ENCODE measurements at places on chromosomes 6 and 20.

- no peak for DNase-seq
These were observed 10.3 kb upstream of the FAXC start for GRCh38 chr6:99359800-99360199.

GRCh38 chr6:28765978-28766351, 157.8 kb downstream of the TRIM27 start:
- DNase-seq: no peak

- no peak for DNase-seq
These were observed 125.0 kb downstream of the ZDHHC14 start for GRCh38 chr6:157505912-157506491.

DNA sequence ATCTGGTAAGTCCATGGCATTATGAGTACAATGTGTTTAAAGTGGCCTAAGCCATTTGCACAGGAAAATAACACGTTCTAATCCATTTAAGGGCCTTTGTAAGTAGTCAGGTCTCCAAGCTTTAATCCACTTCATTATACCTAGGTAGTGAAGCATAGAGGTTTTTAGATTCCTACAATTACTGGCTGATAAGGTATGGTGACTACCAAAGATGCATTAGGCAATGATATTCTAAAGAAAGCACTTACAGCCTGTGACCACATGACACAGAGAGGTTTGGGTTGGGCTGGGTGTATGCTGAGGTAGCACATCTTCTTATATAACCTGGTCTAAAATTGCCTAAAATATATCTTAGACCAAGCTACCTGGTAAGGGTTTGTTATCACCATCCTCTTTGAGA, 504.4 kb downstream of the TFAP2B start:
- no peak for DNase-seq

DNA sequence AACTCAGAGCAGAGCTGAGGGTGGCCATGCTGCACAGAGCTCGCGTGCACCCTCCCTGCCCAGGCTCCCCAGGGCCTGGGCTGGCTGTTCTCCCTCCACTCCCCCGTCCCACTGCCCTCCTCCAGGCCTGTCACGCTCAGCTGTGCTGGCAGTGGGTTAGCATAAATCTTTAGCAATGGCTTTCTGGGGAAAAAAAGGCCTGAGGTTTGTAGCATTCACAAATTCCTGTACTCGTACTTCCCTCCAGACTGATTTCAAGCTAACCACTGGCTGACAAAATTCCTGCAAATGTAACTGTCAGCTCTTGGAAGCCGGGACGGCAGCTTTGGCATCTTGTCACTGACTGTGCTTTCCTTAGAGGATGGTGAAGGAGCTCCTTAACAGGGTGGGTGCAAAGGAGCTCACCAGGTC, 22.3 kb upstream of the SMOC2 start:
- no peak for DNase-seq

DNA sequence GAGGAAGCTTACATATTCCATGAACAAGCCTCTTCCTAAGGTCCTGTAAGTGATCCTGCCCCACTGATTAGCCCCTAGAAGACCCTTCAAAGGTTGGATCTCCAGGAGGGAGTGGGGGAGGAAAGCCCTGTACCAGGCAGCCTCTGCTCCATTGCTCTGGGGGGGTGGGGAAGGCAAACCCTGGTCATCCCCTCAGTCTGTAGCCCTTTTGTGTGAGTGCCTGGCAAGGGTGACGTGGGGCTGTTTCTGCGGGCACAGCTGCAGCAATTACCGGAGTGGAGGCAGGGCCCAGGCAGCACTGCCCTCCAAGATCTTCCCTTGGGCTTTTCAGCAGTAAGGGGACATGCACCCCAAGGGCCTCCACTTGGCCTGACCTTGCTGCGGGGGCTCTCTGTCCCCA, at the start of gene MOG:
TSS of gene MOG (plus strand) at position 295 of the 400 bp plus-strand sequence. CDS start 118 bp downstream, outside the sequence.
- DNase-seq: no peak

DNA sequence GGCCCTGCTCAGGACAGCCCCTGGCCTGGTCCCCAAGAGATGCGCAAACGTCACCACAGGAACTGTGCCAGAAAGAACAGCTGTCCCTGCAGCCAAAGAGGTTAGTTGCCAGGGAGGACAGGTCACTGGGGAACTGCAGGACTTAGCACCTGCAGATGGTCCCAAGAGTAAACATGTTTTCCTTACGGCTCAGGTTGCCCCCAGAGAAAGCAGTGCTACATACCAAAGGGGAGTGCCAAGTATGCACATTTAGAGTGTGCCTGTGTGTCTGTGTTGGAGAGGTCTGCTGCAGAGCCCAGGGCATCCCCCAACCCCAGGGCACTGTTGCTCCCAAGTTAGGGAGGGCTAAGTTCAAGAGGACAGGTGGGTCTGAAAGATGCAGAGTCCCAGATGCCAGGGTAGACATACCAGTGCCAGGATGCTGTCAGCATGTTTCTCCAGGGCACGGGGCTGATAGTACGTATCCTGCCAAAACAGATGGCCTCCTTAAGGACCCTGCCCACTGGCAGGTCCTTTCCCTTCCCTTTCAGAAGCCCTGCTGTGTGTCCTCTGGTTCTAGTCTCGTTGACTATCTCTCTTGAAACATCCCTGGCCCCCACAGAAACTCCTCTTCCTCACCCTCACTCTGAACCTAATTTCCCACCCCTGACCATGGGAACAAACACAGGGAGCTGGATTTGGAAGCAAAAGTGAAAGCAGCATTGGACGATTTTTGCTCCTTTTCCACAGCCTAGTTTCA, 1.3 kb downstream of the ABHD16A start:
- peak; percentile 11 for DNase-seq

DNA sequence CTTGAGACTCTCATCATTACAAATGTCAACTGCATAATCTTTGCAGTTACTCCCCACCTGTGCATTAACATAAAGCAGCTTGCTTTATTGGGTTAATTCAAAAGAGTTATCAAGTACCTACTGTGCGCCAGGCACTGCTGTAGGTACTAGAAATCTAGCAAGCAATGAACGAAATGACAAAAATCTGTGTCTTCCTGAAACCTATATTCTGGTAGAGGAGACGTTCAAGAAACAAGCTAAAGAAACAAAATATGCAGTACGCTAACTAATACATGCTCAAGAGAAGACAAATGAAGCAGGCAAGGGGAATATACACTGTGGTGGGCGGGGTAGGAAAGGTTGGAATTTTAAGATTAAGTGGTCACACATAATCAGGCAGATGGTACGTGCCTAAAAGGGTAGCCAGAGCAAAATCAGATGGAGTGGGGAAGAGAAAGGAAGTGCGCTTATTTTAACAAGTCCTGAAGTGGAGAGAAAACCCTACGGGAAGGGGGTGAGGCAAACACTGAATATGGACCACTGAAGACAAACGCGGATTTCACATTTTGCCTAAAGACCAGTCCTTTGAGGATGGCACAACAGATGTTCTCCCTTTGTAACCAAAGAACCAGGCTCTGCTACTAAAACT, 1.2 kb downstream of the ELOVL2 start:
- DNase-seq: no peak

DNA sequence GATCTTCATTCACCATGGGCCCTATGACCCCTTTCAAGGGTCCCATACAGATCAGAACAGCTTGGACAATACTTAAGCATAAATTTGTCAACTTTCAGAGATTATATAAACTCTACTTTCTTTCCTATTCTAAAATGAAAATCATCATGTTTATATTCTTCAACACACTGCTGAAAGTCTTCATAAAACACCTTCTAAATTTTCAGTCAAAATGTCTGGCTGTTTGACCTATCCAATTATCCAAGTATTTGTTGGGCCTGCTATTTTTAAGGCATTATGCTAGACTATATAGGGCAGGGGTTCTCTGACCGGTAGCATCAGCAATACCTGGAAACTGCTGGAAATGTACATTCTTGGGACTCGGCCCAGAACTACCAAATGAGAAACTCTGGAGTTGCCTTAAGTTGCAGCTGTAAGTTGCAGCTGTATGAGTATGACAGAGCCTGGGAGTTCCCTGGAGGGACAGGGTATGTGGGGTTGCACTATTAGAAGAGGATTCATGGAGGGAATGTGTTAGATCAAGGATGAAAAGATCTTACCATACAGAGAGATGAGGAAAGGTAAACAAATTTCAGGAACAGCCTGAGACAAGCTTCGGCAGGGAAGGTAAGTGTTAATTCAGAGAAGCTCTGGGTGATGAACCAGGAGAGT, 293.0 kb downstream of the ADGB start:
- DNase-seq: no peak

GRCh38 chr20:63232235-63233060, 3.3 kb upstream of the BIRC7 start:
- no peak for DNase-seq

GRCh38 chr6:89268776-89269175, 46.3 kb downstream of the GABRR2 start:
- DNase-seq: no peak

DNA sequence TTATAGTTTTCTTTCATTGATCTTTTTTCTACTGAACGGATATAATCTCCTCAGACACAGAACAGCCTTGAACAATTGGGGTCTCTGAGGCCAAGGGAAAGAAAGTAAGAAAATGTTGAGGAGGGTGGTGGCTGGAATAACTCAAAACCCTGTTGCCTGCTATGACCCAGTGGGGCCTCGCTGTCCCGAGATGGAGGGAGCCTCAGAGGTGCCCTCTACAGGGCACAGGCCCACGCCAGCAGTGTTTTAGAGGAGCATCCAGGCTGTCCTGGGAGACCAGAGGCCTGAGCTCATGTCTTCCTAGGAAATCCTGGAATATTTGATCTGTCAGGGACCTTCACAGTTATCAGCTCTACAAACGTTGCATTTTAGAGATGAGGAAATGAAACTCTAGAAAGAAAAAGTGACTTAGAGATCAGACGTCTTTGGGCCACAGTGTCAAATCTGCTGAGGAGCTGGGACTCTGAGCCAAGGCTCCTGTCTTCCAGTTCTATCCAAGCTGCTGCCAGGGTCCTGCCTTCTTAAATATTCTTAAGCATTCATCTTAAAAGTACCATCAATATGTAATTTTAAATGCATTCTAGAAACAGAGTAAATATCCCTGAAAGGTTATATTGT, 26.3 kb downstream of the ALDH5A1 start:
- no peak for DNase-seq

DNA sequence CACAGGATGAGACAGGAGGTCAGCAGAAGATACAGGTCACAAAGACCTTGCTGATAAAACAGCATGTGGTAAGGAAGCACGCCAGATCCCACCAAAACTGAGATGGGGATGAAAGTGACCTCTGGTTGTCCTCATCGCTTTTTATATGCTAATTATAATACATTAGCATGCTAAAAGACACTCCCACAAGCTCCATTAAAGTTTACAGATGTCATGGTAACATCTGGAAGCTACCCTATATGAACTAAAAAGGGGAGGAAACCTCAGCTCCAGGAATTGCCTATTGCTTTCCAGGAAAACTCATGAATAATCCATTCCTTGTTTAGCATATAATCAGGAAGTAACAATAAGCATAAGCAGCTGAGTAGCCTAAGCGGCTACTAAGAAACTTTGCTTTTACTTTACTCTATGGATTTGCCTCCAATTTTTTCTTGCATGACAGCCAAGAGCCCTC, 8.4 kb upstream of the RIN2 start:
- DNase-seq: no peak

- DNase-seq: no peak
These were observed 49.0 kb downstream of the SYNJ2 start for GRCh38 chr6:158030380-158031300.

GRCh38 chr20:7113577-7114466, 346.3 kb downstream of the BMP2 start:
- DNase-seq: peak; percentile 25

- DNase-seq: no peak
These were observed 117.6 kb downstream of the SULF2 start for GRCh38 chr20:47667531-47668312.

- DNase-seq: no peak
These were observed 17.6 kb upstream of the TBC1D32 start for GRCh38 chr6:121351916-121352315.

DNA sequence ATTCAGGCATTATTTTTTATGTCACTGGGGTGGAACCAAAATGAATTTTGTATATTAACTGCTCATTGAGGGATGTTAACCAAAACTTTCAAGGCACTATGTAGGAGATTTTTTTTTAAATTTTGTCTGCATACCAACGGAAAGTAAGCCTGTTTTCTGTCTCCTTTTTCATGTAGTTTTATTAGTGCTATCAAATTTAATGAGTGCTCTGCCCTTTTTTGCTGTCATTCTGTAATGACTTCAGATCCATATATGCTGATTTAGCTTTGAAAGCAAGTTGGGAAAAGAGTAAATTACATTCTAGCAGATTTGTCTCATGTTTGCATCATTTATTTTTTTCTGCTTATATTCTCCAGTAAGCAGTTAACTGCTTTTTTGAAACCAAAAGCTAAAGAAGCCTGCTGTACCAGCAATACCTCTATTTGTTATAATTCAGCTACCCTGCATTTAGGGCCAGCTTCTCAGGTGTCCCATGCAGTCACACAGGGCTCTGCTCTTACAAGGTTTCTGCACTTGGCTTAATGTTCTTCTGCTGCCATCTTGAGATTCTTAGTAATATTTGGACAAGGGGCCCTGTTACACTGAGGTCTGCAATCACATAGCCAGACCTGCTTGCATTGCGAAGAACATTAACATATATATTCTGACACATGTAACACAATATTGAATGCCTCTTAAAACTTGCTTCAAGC, 429.0 kb downstream of the UTRN start:
- no peak for DNase-seq

- DNase-seq: peak; percentile 35
These were observed 41.7 kb downstream of the PHF3 start for GRCh38 chr6:63677282-63677681.

- DNase-seq: peak; percentile 39
These were observed 1.4 kb downstream of the QKI start for GRCh38 chr6:163415620-163416556.

DNA sequence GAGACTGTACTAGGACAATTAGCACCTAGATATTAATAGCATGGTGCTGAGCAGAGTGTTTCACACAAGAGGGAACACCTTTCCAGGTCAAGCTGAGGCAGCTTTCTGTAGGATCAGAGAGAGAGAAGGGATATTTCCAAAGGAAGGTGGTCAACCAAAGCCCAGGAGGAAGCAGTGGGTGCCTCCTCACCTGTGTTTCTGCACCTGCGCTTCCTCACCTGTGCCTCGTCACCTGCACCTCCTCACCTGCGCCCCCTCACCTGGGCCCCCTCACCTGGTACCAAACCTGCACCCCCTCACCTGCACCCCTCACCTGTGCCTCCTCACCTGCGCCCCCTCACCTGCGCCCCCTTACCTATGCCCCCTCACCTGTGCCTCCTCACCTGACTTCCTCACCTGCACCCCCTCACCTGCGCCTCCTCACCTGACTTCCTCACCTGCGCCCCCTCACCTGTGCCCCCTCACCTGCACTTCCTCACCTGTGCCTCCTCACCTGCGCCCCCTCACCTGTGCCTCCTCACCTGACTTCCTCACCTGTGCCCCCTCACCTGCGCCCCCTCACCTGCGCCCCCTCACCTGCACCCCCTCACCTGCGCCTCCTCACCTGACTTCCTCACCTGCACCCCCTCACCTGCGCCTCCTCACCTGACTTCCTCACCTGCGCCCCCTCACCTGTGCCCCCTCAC, 67.9 kb downstream of the TTLL2 start:
- no peak for DNase-seq

- peak; percentile 11 for DNase-seq
These were observed 634 bp downstream of the AHI1 start for GRCh38 chr6:135496800-135497411.

- DNase-seq: no peak
These were observed 30.8 kb upstream of the IER3 start for GRCh38 chr6:30775104-30775503.

- DNase-seq: peak; percentile 69
These were observed 72.2 kb downstream of the SCAF8 start for GRCh38 chr6:154805288-154805911.

- DNase-seq: no peak
These were observed 660.5 kb downstream of the DOK5 start for GRCh38 chr20:55135923-55136322.

All from brain (organoid and tissue), 16 donors.